ENCODE measurements at places on chromosomes 4 and X. TPM values are rescaled to one million over a fixed set of nuclear protein-coding genes. Genes with fewer than 3 reads are reported as not detected.

DNA sequence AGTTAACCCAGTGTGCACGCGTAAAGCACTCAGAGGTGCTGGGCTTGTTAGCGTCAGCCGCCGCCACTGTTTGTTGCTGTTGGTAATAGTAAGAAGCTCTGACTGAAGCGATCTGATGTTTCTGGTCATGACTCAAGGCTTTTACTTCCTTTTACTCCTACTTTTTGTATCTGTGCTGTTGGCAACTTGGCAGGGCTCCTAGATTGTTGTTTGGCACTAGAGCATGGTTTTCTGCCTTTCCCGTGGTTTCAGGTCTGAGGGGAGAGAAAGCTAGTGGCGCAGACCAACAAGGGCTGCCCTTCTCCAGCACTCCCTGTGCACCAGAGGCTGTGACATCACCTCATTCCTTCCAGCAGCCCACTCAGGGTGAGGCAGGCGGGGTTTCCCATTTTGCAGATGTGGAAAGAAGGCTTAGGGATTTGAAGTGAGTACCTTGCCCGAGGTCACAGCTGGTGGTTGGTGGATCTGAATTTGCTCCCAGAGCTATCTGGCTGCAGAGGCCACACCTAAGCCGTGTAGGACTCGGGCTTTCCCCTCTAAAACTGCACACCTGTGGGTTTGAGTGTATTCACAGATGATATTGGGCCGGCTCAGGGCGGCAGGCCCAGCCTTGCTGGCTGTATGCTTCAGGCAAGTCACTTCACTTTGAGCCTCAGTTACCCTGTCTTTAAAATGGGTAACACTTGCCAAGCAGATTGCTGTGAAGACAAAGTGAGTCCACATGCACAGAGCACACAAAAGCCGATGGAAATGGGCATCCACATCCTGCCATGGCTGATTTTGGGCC lies 51.2 kb upstream of the TADA2B start:
- DNase-seq, result peak; percentile 64

DNA sequence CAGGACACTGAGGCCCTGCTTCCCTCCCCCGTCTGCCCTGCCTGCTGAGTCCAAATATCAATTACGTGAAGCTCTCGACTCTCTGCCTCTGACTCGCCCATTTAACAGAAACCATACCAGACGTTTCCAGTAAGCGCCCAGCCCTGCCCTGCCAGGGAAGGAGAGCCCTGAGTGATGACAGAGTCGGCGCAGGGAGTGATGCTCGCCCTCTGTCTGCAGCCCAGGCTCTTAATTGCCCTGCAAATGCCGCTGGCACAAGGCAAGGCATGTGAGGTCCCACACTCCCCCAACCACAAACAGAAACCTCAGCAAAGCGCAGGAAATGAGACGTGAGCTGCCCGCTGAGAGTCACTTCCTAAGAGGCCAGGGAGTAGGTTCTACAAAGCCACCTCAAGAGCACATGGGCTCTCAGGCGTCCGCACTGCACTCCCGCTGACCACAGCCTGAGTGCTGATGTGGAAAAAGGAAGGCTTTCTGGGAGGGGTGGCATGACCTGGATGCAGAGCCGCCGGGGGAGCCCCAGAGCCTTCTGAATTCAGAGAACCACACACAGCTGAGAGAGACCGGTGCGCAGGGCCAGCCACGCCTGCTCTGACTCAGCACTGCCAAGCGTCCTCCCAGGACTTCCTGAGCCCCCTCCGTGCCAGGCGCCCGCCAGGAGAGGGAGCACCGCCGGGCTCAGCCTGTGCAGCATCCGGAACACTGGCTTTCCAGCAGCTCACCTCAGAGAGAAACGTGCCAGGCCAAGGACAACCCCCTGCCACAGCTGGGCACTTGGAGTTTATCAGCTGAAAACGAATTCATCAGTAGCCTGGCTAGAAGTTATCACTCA lies 5.3 kb downstream of the ZFYVE28 start:
- peak; percentile 98 for DNase-seq

- no peak for DNase-seq
Observed at GRCh38 chr4:23613782-23614181, 276.1 kb downstream of the PPARGC1A start.

DNA sequence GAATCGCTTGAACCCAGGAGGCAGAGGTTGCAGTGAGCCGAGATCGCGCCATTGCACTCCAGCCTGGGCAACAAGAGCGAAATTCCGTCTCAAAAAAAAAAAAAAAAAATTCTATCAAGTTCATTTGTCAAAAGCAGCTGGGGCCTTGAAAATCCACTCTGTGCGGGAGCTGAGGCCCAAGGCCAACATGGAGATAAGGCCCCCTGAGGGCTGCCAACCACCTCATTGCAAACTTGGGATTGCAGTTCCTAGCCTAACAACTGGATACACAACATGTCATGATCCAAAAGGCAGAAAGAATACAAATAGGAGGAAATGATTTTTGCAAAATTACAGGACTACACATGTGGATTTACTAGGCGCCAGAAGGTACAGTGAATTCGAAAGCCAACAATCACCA lies 22.5 kb upstream of the PRDX4 start:
- no peak for DNase-seq

GRCh38 chr4:141248029-141248428 lies 27.3 kb downstream of the ZNF330 start:
- peak; percentile 8 for DNase-seq

- DNase-seq, result no peak
Observed at GRCh38 chr4:165700855-165701254, 172.2 kb upstream of the TLL1 start.

Gene GUCY1A1
- polyA plus RNA-seq, result 1.2 TPM

Gene VCX
- not detected for polyA plus RNA-seq

Gene PPP2R3B
- 2.1 TPM for polyA plus RNA-seq

Gene NCAPG
- polyA plus RNA-seq, result not detected
